ENCODE measurements at places on chromosomes 1 and 21.

GRCh38 chr1:95953015-95953414 lies 719.0 kb downstream of the RWDD3 start:
- DNase-seq, result no peak

GRCh38 chr1:101247404-101248287 lies 10.8 kb downstream of the S1PR1 start:
- no peak for DNase-seq

GRCh38 chr1:189350983-189351616 lies 1126.6 kb downstream of the BRINP3 start:
- no peak for DNase-seq

- no peak for DNase-seq
Observed at GRCh38 chr1:218412171-218412570, 67.0 kb downstream of the TGFB2 start.

GRCh38 chr1:3575993-3576392 lies 35.3 kb downstream of the MEGF6 start:
- no peak for DNase-seq

GRCh38 chr21:43323244-43324005 lies 103.5 kb downstream of the SIK1 start:
- DNase-seq, result no peak

GRCh38 chr1:221234791-221235190 lies 355.5 kb downstream of the HLX start:
- no peak for DNase-seq

Data from stimulated activated CD8-positive, alpha-beta memory T cell treated with anti-CD3 and anti-CD28 coated beads, Interleukin-4, amount 100 ng/mL, for 48 hours (primary cell).